ENCODE measurements at places on chromosomes 11 and 22.

DNA sequence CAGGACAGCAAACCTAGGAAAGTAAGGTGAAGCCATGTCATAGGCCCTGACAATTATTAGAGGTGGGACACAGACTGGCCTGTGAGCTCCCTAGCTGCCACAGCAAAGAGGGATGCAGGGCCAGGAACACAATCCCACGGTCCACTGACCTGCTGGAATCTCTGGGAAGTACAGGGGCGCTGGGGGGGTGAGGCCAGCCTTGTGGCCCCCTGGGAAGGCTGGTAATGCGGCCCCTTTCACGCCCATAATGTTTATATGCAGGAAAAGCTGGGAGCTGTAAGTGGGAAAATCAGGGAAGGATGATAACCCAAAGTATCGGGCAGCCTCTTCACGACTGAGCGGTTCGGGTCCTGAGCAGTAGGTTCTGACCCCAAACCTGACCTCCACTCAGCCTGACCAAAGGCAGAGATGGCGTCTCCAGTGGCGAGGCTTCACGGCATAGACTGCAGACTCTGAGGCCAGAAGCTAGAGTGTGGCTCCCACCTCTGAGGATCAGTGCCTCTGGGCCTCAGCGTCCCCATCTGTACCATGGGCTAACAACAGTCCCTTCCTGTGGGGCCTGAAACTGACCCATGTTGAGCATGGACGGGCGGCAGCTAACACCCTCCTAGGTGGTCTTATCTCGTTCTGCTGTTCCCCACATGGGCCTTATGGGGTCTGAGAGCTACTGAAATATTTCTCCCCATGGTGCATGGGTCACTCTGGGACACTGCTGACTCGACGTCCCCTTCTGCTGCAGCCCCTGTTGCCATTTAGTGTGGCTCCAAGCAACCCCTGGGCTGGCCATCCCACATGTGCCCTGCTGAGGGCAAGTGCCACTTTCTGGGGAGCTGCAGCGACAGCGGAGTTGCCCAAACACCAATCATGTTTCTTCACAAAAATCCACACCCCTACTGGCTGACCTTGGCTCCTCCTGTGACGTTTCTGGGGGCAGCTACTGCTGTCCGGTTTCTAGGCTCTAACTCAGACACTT, 101.8 kb downstream of the PHF21B start:
- no peak for DNase-seq

DNA sequence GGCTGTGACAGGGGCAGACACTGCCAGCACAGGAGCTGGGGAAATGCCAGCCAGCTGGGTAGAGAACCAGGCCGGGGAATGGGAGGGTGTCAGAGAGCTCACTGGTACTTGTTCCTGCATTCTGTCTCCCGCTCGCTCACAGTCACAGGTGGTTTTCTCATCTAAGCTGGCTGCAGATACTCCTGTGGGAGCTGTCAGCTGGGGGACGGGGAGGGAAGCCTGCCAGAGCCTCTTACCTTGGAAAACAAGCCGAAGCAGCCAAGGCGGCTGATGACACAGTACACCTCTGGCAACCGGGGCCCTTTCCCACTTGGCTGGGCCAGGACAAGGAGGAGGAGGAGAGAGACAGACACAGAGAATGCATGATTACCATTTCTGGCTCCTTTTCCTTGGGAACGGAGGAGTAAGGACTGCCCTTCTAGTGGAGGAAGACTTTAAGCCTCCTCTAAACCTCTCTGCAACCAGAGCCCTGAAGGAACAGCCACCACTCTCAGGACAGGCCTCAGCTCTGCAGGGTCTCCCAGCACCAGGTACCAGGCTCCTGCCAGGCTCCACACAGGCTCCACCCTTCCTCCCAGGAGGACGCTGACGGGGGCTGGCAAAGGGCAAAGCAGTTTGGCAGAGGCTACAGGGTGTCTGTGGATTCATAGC, 25.1 kb downstream of the RPL27A start:
- DNase-seq: no peak

DNA sequence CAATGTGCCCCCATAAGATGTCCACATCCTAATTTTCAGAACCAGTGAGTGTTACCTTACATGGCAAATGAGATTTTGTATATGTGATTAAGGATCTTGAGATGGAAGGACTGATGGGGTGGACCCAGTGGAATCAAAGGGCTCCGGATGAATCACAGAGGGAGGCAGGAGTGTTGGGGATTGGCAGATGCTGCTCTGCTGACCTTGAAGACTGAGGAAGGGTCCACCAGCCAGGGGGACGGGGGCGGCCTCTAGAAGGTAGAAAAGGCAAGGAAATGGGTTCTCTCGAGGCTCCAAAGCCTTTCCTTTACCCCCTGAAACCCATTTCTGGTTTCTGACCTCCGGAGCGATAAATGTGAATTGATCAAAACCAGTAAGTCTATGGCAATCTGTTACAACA, 18.8 kb downstream of the TMEM218 start:
- no peak for DNase-seq

DNA sequence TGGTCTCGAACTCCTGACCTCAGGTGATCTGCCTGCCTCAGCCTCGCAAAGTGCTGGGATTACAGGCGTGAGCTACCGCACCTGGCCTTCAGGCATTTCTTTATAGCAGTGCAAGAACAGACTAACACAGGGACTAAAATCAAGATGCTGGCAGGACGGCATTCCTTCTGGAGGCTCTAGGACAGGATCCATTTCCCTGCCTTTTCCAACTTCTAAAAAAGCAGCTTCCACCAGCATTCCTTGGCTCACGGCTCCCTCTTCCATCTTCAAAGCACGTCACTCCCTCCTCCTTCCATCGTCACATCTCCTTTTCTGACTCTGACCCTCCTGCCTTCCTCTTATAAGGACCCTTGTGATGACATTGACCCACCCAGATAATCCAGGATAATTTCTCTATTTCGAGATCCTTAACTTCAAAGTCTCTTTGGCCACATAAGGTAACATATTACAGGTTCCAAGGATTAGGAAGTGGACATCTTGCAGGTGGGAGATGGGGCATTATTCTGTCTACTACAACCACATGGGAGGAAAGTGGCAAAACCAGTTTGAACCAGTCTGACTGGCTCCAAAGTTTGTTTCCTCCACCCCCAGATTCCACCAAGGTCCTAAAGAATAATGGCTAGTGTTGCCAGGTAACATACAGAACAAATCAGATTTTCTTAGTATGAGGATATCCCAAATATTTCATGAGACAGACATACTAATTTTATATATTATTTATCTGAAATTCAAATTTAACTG, 172.5 kb downstream of the MN1 start:
- no peak for DNase-seq

- DNase-seq: no peak
Observed at GRCh38 chr11:8720352-8720751, 37.8 kb downstream of the RPL27A start.

GRCh38 chr22:30036656-30037055, 43.6 kb upstream of the HORMAD2 start:
- no peak for DNase-seq

DNA sequence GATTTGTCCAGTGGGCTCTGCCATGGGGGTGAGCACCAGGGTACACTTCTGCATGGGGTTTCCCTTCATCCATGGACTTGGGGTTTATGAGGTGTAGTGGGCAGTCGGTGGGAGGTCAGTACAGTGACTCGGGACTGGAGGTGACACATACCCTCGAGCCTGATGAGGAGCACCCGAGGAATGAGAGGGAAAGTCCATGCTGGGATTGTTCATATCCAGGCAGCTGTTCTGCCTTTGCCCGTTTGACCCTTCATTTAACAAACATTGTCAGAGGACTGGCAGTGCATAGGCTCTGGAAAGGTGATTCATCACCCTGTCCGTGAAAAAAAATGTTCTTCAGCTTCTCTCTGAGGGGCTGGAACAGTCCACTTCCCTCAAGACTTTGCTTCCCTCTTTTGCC, 2.7 kb downstream of the NAV2 start:
- DNase-seq: no peak

DNA sequence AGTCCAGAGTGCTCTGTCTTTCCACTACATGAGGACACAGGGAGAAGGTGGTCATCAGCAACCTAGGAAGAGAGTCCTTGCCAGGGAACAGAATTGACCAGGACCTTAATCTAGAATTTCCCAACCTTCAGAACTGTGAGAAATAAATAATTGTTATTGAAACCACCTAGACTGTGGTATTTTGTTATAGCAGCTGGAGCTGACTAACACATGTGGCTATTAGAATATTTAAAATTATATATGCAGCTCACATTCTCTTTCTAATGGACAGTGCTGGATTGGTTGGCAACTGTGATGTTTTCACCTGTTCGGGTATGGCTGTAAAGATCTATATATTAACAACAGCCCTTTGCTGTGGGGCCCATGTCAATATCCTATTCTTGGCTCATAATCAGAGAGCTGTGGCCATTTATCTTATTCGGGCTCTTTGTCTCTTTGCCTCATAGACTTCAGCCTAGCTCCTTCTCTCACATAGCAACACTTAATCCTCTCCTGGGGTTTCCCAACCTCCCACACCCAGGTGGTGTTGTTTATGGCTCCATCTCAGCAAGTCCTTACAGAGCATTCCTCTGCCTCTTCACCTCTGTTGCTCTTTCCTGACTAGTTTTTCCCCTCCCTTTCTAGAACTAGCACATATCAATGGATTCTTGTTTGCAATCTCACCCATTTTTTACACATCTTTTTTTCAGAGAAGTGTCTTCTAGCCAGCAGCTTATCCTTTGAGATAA, 46.4 kb upstream of the AMOTL1 start:
- no peak for DNase-seq

DNA sequence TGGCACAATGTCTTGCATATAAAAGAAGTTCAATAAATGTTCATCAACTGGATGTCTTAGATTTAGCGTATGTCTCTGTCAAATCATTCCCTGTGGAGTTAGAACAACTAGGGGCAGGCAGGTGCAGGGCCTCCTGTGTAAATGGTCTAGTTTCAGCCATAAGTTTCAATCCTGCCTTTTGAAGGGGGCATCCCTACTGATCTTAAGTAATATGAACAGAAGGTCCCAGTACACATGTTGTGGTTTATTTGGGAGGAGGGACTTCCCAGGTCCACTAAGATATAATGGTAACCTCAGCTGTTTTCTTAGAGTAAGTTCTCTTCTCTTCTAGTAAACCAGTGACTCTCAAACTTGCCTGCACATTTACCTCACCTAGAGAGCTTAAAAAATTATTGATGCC, 19.8 kb downstream of the TTC12 start:
- no peak for DNase-seq

- no peak for DNase-seq
Observed at GRCh38 chr11:109864151-109864661, 229.0 kb upstream of the ZC3H12C start.

GRCh38 chr11:119496997-119497396, 74.0 kb upstream of the THY1 start:
- no peak for DNase-seq
